ENCODE measurements at places on chromosomes 12 and 14. TPM values are rescaled to one million over a fixed set of nuclear protein-coding genes. Genes with fewer than 3 reads are reported as not detected.

The ADCY6 gene
- total RNA-seq = not detected

The KRT85 gene
- not detected for total RNA-seq

The ACSM4 gene
- total RNA-seq = not detected

The GALNT6 gene
- total RNA-seq = 18.9 TPM

- H3K36me3 ChIP-seq = no peaks in the 10 kb centered on the region
- H3K27me3 ChIP-seq = no peaks in the 10 kb centered on the region
- H3K4me3 ChIP-seq = no peak overlapping the region
- no peak overlapping the region for H3K27ac ChIP-seq
These were observed 83.1 kb downstream of the KCNMB4 start for GRCh38 chr12:70449074-70449752.

GRCh38 chr14:58784931-58785330 is 147.2 kb downstream of the DACT1 start:
- no peaks in the 10 kb centered on the region for H3K36me3 ChIP-seq
- H3K4me3 ChIP-seq = no peak overlapping the region
- no peak overlapping the region for H3K27ac ChIP-seq
- H3K27me3 ChIP-seq = peaks cover 4% of the 10 kb centered on the region
- H3K4me1 ChIP-seq = no peaks in the 10 kb centered on the region

- H3K27me3 ChIP-seq = no peaks in the 10 kb centered on the region
- H3K27ac ChIP-seq = no peak overlapping the region
- H3K36me3 ChIP-seq = no peaks in the 10 kb centered on the region
- H3K4me1 ChIP-seq = no peaks in the 10 kb centered on the region
- no peak overlapping the region for H3K4me3 ChIP-seq
- no peak for DNase-seq
These were observed 48.5 kb downstream of the ADGRD1 start for GRCh38 chr12:131002216-131002631.

DNA sequence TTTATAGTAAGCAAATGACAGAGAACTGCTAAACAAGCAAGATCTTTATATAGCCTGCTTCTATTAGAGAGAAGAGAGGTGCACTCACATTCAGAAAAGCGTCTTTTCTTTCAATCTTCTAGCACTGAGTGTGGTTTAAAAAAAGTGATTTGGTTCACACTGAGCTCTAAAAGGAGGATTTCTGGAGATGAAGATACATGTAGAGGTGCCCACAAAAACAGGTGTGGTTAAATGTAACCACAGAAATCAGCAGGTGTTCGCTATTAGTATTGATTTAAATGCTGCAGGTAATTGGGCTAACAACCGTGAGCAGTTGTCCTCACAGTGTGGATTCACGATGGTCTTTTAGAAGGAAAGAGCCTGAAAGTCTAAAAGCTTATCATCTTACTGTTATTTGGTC is 10.7 kb downstream of the PKP2 start:
- H3K36me3 ChIP-seq = no peaks in the 10 kb centered on the region
- DNase-seq = no peak
- no peak overlapping the region for H3K4me3 ChIP-seq
- no peaks in the 10 kb centered on the region for H3K4me1 ChIP-seq
- H3K27me3 ChIP-seq = peaks cover 3% of the 10 kb centered on the region

DNA sequence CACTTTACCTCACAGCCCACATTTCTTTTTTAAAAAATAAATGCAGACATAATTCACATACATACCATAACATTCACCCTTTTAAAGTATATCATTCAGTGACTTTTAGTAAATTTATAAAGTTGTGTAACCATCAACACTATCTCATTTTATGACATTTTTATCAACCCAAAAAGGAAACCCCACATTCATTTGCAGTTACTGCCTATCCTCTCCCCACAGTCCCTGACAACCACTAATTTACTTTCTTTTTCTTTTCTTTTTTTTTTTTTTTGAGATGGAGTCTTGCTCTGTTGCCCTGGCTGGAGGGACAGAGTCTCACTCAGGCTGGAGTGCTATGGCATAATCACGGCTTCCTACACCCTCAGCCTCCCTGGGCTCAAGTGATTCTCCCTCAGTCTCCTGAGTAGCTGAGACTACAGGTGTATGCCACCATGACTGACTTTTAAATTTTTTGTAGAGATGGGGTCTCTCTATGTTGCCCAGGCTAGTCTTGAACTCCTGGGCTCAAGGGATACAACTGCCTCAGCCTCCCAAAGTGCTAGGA is 1.5 kb upstream of the EP400 start:
- peaks cover 8% of the 10 kb centered on the region for H3K36me3 ChIP-seq
- H3K27ac ChIP-seq = peak overlapping the region; percentile 88
- H3K27me3 ChIP-seq = no peaks in the 10 kb centered on the region
- H3K4me3 ChIP-seq = peak overlapping the region; percentile 77
- DNase-seq = no peak

DNA sequence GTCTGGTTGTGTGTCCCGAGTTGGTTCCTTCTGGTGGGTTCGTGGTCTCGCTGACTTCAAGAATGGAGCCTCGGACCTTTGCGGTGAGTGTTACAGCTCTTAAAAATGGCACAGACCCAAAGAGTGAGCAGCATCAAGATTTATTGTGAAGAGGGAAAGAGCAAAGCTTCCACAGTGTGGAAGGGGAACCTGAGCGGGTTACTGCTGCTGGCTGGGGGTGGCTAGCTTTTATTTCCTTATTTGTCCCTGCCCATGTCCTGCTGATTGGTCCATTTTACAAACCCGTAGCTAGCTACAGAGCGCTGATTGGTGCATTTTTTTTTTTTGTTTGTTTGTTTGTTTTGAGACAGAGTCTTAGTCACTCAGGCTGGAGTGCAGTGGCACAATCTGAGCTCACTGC is 29.3 kb downstream of the FGF6 start:
- peaks cover 23% of the 10 kb centered on the region for H3K4me1 ChIP-seq
- peaks cover 25% of the 10 kb centered on the region for H3K27me3 ChIP-seq
- no peak overlapping the region for H3K27ac ChIP-seq
- no peak overlapping the region for H3K4me3 ChIP-seq
- DNase-seq = no peak

DNA sequence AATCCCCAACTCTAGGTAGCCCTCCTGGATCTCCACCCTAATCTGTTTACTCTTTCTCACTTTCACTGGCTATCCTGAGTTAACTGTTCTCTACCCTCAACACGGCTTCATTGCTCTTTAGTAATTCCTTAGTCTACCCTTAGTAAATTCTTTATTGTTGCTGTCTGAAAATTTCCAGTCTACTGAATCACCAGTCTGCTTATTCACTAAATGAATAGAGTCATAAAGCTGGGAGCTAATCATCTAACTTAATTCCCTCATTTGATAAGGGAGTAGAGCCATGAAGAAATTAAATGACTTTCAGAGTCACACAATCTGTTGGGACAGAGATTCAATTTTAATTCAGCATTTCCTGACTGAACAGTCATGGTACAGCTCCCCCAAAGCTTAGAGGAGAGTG is 36.5 kb downstream of the YEATS4 start:
- no peaks in the 10 kb centered on the region for H3K4me1 ChIP-seq
- no peak overlapping the region for H3K27ac ChIP-seq
- H3K27me3 ChIP-seq = no peaks in the 10 kb centered on the region
- H3K36me3 ChIP-seq = peaks cover 49% of the 10 kb centered on the region

- H3K4me3 ChIP-seq = no peak overlapping the region
- no peak overlapping the region for H3K27ac ChIP-seq
- H3K36me3 ChIP-seq = peaks cover 23% of the 10 kb centered on the region
- DNase-seq = no peak
- H3K27me3 ChIP-seq = no peaks in the 10 kb centered on the region
These were observed 8.7 kb downstream of the TM7SF3 start for GRCh38 chr12:27005495-27005894.

DNA sequence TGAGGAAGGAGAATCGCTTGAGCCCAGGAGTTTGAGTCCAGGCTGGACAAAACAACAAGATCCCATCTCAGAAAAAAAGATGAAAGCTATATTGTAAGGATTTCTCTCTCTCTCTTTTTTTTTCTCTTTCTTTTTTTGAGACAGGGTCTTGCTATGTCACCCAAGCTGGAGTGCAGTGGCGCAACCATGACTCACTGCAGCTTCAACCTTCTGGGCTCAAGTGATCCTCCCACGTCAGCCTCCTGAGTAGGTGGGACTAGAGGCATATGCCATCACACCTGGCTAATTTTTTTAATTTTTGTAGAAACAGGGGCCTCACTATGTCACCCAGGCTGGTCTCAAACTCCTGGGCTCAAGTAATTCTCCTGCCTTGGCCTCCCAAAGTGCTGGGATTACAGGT is 5.8 kb upstream of the MRPL42 start:
- DNase-seq = no peak
- no peak overlapping the region for H3K4me3 ChIP-seq
- H3K27me3 ChIP-seq = peaks cover 2% of the 10 kb centered on the region
- H3K4me1 ChIP-seq = peaks cover 5% of the 10 kb centered on the region

DNA sequence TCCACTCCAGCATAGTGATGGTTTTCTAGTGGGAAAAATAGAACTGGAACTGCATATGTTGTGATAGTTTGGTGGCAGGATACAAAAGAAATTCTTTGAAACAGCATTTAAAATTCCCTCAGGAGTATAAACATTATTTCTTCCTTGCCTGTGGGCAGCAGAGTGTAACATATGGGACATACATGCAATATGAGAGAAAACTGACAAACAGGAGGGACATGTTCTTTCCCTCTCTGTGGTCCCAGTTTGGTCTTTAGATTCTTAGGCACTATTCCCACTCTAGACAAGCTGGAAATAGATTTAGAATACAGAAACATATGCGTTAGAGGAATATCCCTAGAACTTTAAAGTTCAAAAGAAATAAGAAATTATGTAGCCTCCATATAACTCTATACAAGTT is 68.0 kb downstream of the MGAT4C start:
- no peak overlapping the region for H3K4me3 ChIP-seq
- no peaks in the 10 kb centered on the region for H3K36me3 ChIP-seq
- H3K27ac ChIP-seq = no peak overlapping the region
- no peak for DNase-seq
- H3K4me1 ChIP-seq = no peaks in the 10 kb centered on the region
- no peaks in the 10 kb centered on the region for H3K27me3 ChIP-seq

DNA sequence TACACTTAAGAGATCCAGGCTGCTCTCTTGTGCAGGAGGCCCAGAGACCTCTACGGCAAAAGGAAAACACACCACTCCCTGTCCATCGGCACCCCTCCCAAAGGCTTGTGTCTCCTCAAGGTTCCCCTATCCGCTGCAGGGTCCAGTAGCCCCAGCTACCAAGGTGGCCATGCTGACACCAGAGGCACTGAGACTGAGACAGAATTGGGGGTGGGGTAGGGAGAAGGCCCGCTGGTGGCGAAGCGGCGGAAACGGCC is 590 bp downstream of the DDIT3 start:
- peak overlapping the region; percentile 100 for H3K27ac ChIP-seq
- no peaks in the 10 kb centered on the region for H3K27me3 ChIP-seq
- peaks cover 50% of the 10 kb centered on the region for H3K36me3 ChIP-seq
- DNase-seq = peak; percentile 32

DNA sequence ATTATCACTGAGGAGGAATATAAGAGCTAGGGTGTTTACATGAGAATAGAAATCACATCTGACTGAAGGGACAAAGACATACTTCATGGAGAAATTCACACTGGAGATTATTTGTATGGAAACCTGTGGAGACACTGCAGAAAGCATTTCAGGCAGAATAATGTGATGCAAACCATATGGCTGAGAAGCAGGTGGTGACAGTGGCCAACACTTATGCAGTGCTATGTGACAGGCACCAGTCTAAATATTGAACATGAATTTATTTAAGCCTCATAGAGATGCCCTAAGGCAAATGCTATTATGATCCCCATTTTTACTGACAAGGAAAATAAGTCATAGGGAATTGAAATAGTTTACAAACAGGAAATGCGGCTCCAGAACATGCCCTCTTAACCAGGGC is 16.2 kb downstream of the ALG10B start:
- no peaks in the 10 kb centered on the region for H3K4me1 ChIP-seq
- H3K4me3 ChIP-seq = no peak overlapping the region
- H3K27me3 ChIP-seq = no peaks in the 10 kb centered on the region
- no peaks in the 10 kb centered on the region for H3K36me3 ChIP-seq

GRCh38 chr14:90907178-90907577 is 90.9 kb upstream of the TTC7B start:
- peaks cover 33% of the 10 kb centered on the region for H3K4me1 ChIP-seq
- H3K4me3 ChIP-seq = no peak overlapping the region
- no peak overlapping the region for H3K27ac ChIP-seq
- peaks cover 49% of the 10 kb centered on the region for H3K36me3 ChIP-seq
- H3K27me3 ChIP-seq = no peaks in the 10 kb centered on the region

DNA sequence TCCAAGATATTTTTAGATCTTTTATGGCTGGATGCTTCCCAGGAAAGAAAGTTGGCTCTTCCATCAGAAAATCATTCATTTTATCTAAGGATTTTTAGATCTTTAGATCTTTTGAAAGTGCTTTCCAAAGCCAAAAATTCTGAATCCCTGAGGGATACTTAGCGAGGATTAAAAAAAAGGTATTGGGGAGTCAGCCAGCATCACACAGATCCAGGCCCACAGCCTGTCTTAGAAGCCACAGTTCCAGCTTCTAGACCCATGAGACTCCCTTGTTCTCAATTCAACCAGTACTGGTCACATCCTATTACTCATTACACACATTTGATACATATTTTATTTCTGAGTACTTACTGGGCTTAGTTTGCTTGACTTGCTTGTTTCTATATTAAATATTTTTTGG is 49.9 kb downstream of the TSPAN8 start:
- no peak for DNase-seq
- no peak overlapping the region for H3K27ac ChIP-seq
- H3K27me3 ChIP-seq = no peaks in the 10 kb centered on the region

- H3K27me3 ChIP-seq = peaks cover 13% of the 10 kb centered on the region
- no peaks in the 10 kb centered on the region for H3K36me3 ChIP-seq
- H3K4me1 ChIP-seq = no peaks in the 10 kb centered on the region
- H3K4me3 ChIP-seq = no peak overlapping the region
These were observed 27.5 kb upstream of the OR6J1 start for GRCh38 chr14:22671622-22672021.

DNA sequence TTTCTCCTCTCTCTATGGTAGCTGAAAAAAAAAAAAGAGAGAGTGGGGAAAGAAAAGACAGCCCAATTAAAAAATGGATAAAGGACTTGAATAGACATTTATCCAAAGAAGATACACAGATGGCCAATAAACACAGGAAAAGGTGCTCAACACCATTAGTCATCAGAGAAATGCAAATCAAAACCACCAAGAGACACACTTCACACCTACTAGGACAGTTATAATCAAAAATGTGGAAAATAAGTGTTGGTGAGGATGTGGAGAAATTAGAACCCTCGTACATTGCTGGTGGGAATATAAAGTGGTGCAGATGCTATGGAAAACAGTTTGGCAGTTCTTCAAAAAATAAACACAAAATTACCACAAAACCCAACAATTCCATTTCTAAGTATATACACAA is 172.4 kb upstream of the GRIN2B start:
- H3K4me3 ChIP-seq = no peak overlapping the region
- no peaks in the 10 kb centered on the region for H3K4me1 ChIP-seq
- no peak for DNase-seq
- no peak overlapping the region for H3K27ac ChIP-seq
- H3K27me3 ChIP-seq = no peaks in the 10 kb centered on the region
